GM19239 (cell line): ENCODE measurements at places on chromosomes 13 and 19.

- no peak for DNase-seq
Measured at GRCh38 chr19:50333737-50334617, 4.8 kb upstream of the KCNC3 start.

DNA sequence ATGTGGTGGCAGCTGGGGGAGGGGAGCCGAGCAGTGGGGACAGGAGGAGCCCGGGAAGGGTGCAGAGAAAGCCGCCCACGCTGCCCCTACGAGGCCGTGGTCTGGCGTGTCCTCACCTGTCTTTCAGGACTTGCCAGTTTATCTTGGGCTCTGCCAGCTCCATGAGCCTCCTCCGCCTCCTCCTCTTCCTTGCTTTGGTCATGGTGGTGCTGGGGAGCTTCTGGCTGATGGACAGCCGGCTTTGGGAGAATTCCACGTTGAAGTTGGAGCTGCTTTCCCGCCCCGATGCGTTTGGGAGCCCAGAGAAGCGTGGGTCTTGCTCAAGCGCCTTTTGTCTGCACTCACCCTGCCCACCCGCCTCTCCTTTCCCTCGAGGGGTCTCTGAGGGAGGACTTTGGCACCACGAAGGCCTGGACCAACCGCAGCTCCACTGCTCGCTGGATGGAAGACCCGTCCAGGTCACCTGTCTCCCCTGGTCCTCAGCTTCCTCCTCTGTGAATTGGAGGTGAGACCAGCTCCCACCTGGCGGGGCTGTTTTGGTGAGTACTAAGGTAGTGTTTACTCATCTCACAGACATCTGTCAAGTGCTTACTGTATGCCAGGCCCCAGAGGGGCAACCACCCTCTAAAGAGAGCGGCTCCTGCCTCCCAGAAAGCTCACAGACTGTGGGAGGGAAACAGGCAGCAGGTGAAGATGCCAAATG lies 29.7 kb upstream of the MIER2 start:
- DNase-seq: no peak

DNA sequence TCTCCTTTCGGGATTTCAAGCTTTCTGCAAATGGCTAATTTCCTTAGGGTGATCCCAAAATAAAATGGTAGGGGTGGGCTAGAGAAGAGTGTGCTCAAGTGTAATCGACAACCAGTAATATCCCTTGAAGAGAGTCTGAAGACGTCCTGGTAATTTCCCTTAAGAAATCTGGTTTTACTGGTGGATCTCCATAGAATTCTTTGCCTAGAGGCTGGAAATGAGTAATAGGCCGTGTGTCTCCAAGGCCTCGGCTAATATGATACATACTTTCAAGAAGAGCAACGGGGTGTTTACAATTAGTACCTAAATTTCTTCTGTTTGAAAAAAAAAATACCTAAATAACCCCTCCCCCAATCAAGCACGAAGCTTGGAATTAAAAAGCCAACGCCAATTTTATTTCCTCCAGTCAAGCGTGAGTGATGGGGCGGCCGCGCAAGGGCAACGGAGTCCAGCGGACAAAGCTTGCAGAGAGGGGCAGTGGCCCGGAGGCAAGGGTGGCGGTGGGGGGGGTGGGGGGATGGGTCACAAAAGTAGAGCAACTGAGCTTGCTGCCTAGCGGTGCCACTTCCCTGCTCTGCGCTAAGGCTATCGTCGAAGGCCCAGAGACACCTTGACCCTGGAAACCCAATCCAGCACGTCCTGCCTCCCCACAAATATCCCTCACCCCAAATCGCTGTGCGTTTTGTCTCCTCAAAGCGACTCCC lies 7.8 kb downstream of the SOX21 start:
- DNase-seq: no peak

DNA sequence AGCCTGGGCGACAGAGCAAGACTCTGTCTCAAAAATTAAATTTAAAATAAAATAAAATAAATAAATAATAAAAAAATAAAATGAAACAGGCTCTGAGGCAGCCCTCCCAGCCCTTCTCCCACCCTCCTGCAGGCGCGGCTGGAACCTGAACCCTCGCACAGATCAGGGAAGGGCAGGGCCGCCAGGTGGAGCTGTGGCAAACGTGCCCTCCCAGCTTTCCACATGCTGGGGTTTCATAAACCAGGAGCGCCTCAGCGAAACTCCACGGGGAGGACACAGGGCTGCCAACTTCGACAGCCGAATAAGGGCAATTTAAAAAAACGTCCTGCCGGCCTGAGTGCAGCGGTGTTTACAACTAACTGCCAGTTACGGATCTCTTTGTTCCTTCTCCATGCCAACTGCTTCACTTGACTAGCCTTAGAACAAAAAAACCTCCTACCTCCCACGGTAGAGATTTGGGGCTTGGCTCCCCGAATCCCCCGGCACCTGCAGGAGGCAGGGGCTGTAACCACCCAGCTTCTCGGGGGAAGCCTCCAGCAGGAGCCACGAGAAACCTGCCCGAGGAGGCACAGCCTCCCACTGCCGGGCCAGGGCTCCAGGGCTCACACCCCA lies 15.9 kb downstream of the ZNF787 start:
- peak; percentile 79 for DNase-seq

- DNase-seq: no peak
Measured at GRCh38 chr19:51810223-51810622, 15.3 kb downstream of the FPR3 start.

GRCh38 chr19:28485292-28485691 lies 727.7 kb downstream of the UQCRFS1 start:
- no peak for DNase-seq

DNA sequence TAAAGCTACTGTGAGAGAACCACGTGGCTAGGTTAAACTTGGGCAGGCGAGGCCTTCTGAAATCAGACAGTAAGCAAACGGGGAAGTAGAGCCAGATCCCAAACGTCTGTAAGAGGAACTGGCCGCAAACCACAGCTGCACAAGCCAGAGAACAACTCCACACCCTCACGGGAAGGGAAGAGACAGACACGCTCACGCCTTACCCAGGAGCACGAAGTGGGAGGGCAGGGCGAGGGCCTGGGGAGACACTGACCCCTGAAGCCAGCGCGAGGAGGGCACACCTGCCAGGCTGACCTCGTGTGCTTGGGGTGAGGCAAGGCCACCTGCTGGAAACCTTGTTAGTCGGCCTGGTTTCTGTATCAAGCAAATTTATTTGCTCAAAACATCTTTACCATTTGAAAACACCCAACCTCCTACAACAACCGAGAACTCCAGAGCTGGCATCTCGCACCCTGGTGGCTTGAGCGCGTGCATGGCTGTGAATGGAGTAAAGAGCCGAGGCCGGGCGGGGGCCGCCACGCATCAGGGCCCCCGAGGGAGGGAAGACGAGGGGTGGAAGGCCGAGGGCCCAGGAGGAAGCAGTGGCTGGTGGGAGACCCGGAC lies 7.3 kb downstream of the POLR2E start:
- DNase-seq: no peak

GRCh38 chr19:52094526-52095130 lies 937 bp downstream of the ZNF841 start:
- no peak for DNase-seq

DNA sequence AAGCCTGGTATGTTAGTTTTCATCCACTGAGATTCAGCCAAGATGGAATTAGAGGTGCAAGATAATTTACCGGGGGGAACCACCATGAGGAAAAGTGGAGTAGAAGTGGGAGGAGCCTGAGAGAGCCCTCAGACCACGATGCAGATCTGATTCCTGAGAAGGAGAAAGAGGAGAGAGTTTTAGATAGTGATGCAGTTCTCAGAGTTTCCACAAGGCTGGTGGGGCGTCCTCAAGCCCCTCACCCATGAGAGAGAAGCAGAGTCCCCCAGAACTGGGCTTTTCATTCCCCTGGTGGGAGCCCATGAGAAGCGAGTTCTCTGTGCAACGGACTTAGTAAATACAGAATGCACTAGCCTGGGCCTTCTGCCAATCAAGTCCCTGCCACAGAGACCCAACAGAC lies 18.1 kb downstream of the CEACAM5 start:
- DNase-seq: no peak

DNA sequence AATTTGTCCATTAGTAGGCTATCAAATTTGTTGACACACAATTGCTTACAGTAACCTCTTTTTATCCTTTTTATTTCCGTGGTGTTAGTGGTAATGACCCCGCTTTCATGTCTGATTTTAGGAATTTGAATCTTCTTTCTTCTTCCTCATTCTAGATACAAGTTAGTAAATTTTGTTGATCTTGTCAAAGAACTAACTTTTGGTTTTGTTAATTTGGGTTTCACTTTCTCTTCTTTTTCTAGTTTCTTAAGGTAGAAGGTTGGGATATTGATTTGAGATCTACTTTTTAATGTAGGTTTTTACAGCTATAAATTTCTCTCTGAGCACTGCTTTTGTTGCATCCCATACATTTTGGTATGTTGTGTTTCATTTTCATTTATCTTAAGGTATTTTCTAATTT lies 53.3 kb upstream of the SLC7A1 start:
- no peak for DNase-seq

GRCh38 chr19:47353307-47353712 lies 4.2 kb downstream of the DHX34 start:
- DNase-seq: no peak

DNA sequence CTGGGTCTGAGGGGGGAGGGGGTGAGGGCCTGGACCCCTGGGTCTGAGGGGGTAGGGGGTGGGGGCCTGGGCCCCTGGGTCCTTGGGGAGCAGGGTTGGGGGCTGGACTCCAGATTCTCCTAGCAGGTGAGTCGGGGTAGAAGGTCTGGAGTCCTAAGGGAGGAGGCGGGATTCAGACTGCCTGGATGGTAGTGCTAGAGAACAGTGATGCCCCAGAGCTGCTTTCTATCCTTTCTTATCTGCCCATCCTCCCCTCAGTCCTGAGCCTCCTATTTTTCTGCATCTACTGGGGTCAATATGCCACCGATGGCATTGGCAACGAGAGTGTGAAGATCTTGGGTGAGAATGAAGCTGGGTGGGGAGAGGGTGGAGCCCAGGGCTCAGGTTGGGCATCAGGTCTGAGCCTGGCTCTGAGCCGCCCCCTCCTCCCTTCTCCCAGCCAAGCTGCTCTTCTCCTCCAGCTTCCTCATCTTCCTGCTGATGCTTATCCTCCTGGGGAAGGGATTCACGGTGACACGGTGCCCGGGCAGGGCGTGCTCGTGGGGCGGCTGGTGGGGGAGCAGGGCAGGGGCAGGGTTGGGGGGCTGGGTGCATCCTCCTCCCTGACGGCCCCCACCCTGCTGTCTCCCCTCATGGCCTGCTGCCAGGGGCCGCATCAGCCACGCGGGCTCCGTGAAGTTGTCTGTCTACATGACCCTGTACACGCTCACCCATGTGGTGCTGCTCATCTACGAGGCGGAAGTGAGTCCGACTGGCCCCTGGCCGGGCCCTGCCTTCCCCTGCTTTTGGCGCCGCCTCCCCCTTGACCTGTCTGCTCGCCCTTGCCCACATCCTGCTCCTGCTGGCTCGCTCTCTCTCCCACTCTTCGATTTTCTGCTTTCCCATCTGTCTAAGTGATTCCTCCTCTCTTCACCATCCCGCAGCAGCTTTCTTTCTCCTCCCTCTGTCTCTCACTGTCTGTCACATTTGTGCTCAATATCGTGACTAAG lies 3.4 kb downstream of the TMEM145 start:
- DNase-seq: no peak

DNA sequence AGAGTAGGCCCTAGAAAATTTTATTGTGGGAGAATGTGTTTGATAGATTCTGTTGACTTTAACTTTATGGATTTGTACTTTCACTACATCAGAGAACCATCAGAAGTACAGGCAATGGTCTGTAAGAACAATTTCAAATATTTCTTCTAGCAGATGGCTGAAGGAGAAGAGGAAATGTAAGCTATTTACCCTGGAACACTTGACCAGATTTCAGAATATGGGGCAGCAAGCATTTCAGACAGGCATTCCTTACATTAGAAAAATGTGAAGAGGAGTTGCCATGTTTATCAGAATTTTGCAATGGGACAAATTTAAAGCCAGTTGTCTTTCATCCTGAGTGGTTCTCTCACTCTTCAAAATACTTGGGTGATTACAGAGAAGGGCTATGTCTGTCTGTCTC lies 7.5 kb downstream of the FRY start:
- no peak for DNase-seq

DNA sequence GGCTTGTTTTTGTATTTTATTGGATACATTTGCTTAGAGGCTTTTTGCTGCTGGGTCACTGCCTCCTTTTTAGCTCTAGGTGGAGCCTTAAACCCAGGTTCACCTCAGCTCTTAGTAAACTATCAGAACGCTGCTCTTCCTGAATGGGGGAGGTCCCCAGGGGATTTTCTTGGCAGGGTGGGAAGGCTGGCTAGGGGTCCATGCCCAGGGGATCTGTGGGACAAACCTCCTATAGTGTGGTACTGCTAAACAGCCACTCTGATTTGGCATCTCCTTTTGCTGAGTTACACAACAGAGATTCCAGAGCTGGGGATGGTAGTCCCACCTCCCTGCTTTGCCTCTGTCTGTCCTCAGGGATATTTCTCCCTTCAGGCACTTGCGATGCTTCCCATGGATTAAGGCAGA lies 204.9 kb downstream of the ZIC5 start:
- DNase-seq: no peak

DNA sequence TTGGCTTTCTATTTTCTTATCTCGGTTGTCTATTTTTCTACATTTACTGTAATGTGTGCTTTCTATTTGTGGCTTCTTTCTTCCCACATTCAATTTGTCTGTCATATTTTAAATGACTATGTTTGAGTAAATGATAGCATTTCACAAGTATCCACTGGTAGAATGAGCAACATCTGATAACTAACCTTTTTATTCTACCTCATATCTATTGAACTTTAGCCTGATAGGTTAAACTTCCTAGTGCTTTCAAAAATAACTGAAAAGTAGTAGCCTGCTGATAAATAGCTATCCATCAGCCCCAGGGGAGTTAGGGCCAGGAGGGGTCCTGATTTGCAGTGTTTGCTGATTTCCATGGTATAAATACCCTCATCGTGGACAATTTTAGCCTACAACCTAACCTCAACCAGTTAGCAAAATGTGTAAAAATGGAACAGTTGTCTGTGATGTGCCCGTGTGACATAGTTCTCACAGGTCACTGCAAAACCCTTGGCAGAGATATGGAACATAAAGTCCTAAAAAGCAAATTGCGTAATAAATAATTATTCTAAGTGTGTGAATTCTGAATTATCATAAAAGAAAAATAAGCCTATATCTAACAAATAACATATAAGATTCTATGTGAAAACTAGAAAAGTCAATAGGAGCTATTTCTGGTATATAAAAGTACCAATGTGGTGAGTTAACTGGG lies 32.1 kb downstream of the KCTD12 start:
- DNase-seq: no peak

DNA sequence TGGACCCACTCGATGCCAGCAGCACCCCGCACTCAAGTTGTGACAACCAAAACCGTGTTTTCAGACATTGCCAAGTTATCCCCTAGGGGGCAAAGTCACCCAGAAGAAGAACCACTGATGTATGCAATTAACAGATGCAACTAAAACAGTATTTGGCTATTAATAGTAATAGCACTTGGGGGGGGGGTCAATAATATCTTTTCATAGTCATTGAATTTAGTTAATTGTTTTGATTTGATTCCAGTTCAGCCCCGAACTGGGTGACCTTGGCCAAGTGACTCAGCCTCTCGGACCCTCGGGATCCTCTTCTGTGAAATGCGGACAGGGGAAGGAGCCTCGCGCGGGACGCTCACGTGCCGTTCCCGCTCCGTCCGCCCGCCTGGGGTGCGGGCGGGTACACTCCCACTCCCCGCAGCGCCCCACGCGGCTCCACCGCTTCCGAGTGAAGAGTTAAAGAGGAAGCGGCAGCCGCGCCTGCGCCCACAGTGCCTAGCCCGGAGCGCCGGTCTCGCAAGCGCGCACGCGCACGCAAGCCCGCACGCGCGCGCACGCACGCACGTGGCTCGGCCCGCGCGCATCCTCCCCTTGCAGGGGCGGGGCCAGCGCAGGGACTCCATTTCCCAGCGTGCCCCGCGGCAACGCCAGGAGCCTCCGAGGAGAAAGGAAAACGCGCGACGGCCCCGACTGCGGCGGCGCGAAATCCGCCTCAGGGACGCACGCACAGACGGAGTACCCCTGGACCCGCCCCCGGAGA lies 435 bp upstream of the DAZAP1 start:
- peak; percentile 99 for DNase-seq
